ENCODE measurements at places on chromosomes 4 and X.

DNA sequence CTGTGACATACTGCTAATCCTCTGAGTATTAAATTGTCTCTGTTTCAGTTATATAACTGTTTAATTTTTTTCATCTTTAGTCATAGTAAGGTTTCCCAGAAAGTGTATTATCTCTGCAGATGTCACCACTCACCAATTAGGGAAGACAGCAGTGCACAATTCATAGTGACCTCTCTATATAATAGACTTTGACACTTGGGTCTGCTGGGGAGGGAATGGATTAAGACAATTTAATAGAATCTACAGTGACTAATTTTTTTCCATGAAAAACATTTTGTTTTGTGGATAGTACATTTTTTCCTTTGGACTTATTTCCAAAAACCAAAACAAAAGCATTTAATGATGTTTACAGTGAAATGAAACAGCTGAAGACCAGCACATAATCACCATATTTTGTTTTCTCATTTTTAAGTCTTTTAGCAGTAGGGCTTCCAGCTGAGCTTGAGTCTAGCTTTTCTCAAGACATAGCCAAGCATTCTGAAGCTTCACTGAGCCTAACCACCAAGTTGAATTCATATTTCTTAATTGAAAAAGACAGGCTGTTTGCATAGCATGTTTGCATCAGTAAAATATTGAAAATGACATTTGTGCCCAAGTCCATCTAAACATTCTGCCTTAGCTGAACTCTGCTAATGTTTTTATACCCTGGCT lies 69.5 kb downstream of the PCDH19 start:
- no peak for DNase-seq

DNA sequence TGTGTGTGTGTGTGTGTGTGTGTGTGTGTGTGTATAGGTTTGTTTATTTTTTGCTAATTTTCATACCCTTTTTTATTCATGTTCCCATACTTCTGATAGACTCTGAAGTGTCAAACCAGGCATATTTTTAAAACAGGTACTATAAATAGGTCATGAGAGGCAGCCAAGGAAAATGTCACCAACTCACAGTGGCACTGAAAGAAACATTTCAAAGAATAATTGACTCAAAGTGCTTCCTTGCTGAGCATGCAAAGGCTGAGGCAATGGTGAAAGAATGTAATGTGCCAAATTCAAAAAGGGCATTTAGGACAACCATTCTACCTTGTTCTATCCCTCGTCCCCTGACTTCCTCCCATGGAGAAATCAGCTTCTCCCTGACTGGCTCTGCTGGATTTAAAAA lies 95.5 kb downstream of the EIF4E start:
- DNase-seq: no peak

GRCh38 chr4:80073473-80074008 lies 512 bp upstream of the ANTXR2 start:
- no peak for DNase-seq

DNA sequence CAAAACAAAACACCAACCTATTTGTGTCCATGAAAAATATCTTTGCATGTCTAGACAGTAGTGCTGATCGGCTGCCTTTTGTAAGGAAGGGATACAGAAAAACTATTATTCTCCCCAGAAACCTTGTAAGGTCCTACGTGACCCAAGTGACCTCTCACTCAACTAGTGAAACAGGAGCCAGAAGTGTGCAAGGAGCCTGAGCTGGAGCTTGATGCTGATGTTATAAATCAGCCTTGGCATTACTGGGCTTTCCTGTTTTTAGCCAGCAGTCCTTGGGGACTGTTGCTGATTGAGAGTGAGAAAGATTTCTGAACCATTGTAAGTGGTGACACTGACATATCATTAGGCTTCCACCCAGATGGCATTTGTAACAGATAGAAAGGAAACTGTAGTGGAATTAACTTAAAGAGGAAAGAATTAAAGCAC lies 100.8 kb upstream of the LIMCH1 start:
- no peak for DNase-seq

GRCh38 chr4:94828882-94829281 lies 71.1 kb downstream of the BMPR1B start:
- DNase-seq: no peak

GRCh38 chrX:132843363-132843762 lies 115.1 kb downstream of the HS6ST2 start:
- no peak for DNase-seq

GRCh38 chr4:144646523-144647094 lies 653 bp downstream of the HHIP start:
- DNase-seq: no peak

- no peak for DNase-seq
Observed at GRCh38 chr4:128282516-128282915, 5.1 kb downstream of the PGRMC2 start.

DNA sequence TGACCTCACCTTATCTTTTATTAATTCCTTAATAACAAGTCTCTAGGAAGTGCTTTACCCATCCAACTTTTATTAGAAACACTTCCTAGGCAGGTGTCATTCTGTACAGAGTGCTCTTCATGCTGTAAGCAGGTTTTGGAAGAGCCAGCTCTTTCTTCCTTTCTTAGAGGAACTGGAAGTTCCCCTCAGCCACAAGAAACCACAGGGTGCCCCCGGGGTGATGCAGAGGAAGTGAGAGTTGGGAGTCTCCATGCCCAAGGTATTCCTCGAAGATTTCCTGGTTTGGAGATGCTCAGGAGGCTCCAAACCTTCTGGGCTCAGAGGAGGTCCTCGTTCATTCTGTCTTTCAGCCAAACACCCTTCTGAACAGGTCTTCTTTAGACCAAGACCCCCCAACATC lies 83.8 kb downstream of the EGF start:
- DNase-seq: no peak

DNA sequence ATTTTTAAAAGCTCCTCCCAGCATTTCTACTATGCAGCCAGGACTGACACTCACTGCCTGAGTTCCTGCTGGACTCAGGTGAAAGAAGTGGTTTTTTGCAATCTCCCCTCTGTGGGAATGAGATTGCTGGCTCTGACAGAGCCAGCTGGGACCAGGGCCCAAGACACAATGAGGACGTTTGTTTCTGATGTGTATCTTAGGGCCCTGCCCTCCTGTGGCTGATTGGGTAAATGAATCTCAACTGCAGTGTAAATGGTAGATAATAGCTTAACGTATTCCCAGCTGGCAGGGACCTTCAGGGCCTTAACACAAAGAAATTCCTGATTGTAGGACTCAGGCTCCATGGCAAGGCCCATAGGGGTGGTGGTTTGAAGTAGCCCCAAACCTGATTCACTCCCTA lies 85.8 kb upstream of the PRPS1 start:
- DNase-seq: no peak

- DNase-seq: no peak
Observed at GRCh38 chr4:25939330-25939729, 25.3 kb downstream of the SMIM20 start.

GRCh38 chr4:83830138-83830888 lies 294.4 kb downstream of the GPAT3 start:
- no peak for DNase-seq

DNA sequence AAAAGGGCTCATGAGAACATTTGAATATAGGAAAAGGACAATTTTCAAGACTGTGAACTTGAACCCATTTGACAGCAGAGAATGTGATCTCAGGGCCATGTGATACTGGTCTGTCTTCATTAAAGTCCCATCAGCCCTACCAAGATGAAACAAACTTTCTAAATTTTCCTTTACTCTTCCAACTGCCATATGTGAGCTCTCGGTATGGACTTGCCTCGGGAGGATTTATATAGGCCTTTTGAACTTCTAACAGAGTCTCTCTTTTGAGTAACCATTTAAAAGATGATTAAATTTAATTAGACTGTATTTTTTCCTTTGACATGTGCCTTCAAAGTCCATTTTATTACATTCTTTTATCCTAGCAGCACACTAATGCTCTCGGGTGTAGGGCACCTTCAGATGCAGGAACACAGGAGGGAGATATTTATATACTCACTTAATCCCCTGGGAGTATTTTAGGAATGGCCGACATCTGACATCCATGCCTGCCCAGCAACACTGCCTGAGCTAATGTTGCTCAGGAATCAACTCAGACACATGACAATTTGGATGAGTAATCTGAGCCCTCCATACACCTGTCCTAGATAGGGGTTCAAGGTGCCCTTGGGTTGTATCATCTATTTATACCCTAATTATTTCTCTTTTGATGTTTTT lies 155.0 kb downstream of the SLC7A11 start:
- DNase-seq: no peak

DNA sequence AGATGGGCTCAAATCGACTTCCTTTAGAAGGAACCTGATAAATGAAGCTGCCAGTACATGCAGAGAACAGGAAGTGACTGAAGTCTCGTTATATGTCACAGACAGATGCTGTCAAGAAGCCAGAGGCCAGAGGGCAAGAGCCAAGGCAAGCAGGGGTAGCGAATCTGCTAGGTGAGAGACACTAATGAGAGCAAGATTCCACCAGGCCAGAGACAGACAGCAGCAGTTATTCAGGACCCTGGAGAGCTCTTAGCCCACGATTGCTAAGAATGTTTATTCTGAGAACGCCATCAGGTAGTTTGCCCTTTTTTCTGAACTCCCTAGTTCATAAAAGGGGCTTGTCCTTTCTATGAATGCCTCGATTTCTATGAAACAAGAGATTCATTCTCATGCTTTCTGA lies 73.7 kb downstream of the BEND2 start:
- DNase-seq: no peak

- DNase-seq: no peak
Observed at GRCh38 chrX:67545893-67546495, 2.2 kb downstream of the AR start.

GRCh38 chr4:25310803-25311166 lies 1.8 kb upstream of the ZCCHC4 start:
- no peak for DNase-seq

All from activated T-cell treated with anti-CD3 and anti-CD28 coated beads for 1 hour (primary cell).